PC-9 (cell line): ENCODE measurements at places on chromosomes 13 and 19. TPM values are rescaled to one million over a fixed set of nuclear protein-coding genes. Genes with fewer than 3 reads are reported as not detected.
A peak's percentile ranks its signal among the peaks of the same experiment; 100 is the strongest.

DNA sequence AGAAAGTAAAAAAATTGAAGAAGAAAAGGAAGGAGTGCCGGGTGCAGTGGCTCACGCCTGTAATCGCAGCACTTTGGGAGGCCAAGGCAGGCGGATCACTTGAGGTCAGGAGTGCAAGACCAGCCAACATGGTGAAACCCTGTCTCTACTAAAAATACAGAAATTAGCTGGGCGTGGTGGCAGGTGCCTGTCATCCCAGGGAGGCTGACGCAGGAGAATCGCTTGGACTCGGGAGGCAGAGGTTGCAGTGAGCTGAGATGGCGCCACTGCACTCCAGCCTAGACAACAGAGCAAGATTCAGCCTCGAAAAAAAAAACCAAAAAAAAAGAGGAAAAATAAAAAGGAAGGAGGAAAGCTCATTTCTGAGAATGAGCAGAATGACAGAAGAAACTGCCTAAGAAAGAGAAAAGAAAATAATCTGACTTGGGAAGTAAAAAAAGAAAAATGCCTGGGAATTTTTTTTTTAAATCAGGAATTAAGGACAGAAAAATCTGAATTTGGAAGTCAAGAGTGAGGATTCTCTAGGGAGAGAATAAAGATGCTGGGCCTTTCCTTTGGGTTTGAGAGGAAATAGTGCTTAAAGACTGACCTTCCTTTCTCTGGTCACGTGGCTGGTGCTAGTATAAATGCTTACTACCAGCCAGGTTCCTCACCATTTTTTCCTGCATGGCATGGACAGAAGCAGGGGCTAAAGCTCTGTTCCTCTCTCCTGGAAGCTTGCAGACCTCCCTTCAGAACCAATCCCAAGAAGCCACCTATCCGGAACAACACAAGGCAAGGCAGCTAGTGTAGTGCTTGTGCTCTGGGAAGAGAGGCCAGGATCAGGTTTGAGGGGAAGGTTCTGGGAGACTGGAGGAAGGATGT is at the start of gene FFAR2:
Gene FFAR2, plus strand, starts transcription at position 652 of the 864 bp plus-strand sequence. CDS start 1,458 bp downstream, outside the sequence.
- 0 out of 2 replicates have a peak within 1 kb of the TSS, but pooled peaks have one; percentile 19 for H3K27ac ChIP-seq
- no peak within 1 kb of the TSS for H3K4me3 ChIP-seq
- no peak for DNase-seq

- peaks cover 78% of the 10 kb centered on the region for H3K27me3 ChIP-seq
- no peak overlapping the region for H3K27ac ChIP-seq
- H3K36me3 ChIP-seq, result no peaks in the 10 kb centered on the region
- no peaks in the 10 kb centered on the region for H3K4me1 ChIP-seq
- no peak overlapping the region for H3K4me3 ChIP-seq
- no peak for DNase-seq
These were observed 719 bp upstream of the GRK1 start for GRCh38 chr13:113666329-113666670.

DNA sequence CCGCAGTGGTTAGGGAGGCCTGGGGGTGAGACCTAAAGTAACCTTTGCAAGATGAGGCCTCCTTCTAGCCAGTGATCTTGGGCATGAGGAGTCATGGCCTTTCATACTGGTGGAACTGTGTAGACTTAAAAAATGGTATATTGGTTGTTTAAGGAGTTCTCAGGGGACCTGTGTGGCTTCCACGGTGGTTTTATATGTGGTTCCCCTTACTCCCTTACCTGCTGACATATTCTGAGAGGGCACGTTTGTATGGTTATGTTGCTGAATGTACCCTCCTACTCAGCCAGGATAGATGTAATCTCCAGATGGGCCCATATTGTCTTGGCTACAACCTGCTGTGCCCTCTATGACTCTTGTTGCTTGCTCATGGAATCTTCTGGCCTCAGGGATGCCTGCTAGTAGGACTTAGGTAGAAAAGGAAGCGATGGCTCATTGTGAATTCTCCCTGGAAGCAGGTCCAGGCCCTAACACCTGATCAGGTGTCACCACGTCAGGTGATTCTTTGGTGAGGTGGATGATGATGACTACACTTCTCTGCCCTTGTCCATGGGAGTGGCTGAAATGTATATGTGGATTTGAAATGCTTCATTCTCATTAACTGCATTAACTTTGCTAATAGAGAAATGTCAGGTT is 1.8 kb downstream of the ZNF460 start:
- H3K4me3 ChIP-seq, result peak overlapping the region; percentile 79
- H3K36me3 ChIP-seq, result peaks cover 42% of the 10 kb centered on the region
- peak overlapping the region; percentile 46 for H3K27ac ChIP-seq
- H3K4me1 ChIP-seq, result peaks cover 41% of the 10 kb centered on the region
- DNase-seq, result no peak

- no peaks in the 10 kb centered on the region for H3K27me3 ChIP-seq
- no peaks in the 10 kb centered on the region for H3K36me3 ChIP-seq
- no peaks in the 10 kb centered on the region for H3K4me1 ChIP-seq
- no peak for DNase-seq
- H3K4me3 ChIP-seq, result no peak overlapping the region
- H3K27ac ChIP-seq, result no peak overlapping the region
These were observed 1575.5 kb upstream of the SPRY2 start for GRCh38 chr13:81916461-81916860.

Gene DAPK3
- total RNA-seq, result 38.1 and 46.5 TPM in 2 replicates

Gene ZNF878
- total RNA-seq, result 0.33 and 0.46 TPM in 2 replicates

Gene FGF22
- total RNA-seq, result 0.35 TPM in 1 of 2 replicates, not detected in the other
